Fibroblast of skin of scalp (primary cell): ENCODE measurements at places on chromosomes 5 and 9.

DNA sequence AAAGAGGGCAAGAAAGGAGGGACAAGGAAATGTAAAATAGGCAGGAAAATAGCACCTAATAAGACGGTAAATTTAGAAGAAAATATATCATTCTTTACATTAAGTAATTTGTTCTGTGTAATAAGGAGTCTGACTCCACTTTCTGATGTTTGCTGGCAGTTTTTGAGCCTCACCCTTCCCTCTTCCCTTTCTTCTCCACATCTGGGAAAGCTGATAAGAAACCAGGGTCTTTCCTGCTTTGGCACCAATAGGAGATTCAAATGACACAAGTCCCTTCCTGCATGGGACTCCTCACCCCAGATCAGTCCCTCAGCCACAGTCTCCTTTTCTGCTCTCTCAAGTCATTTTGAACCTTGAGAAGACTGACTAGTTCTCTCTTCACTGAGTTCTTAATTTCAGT, 31.2 kb upstream of the LECT2 start:
- no peak for DNase-seq

GRCh38 chr5:28214292-28214691, 1175.9 kb upstream of the CDH9 start:
- no peak for DNase-seq

DNA sequence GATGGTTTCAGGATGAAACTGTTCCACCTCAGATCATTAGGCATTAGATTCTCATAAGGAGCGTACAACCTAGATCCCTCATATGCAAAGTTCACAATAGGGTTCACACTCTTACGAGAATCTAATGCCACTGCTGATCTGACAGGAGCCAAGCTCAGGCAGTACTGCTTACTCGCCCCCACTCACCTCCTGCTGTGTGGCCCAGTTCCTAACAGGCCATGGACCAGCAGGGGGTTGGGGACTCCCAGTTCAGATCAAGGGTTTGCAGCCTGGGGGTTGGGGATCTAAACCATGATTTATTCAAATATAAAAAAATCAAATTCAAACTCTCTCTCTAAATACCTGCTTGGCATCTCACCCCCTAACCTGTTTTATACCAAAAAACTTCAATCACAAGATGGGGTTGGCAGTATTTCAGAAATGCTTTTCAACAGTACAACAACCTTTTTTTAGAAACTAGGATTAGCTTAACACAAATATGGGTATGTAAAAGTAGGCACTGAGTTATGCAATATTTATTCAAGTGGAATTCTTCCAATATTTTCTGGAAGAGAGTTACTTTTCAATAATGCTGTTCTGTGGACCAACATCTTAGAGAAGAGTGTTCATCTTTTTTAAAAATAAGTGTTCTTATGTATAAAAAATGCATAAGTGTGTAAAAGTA, 30.1 kb upstream of the SLC12A2 start:
- peak; percentile 59 for DNase-seq

DNA sequence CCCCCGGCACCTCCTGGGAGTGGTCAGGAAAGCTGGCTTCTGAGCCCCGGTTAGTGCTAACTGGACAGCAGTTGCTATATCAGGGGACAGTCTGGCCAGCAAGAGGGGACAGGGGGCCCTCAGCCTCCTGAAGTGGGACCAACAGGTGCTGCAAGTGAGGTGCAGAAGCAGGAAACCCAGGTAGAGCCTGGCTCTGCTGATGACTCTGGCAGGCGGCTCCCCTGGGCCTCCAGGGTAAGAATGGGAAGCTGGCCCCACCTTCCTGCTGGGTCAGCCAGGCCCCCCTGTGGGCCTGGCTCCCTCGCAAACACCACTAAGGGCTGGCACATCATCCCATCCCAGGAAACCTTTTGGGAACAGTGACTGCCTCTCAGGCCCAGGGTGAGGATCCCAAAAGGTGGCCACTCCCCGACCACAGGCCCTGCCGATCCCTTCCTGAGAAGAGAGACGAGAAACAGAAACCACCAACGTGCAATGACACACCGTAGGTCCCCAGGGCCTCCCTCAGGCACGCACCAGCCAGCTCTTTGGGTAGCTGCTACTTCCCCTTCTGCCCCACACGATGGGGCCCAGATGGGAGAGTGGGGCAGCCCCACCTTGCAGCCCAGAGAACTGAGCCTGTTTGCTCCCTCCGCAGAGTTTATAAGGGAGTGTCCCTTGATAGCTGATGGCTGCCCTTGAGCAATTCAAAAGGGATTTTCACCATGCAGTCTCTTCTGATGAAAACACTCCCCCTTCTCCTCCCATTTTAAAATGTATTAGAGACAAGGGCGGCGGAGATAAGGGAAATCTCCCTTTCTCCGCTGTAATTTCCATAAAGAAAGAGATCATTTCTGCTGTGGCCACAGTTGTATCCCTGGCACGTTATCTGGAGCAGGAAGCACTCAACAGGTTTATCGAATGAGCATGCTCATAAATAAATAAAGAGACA, 76.8 kb downstream of the STK10 start:
- peak; percentile 79 for DNase-seq

DNA sequence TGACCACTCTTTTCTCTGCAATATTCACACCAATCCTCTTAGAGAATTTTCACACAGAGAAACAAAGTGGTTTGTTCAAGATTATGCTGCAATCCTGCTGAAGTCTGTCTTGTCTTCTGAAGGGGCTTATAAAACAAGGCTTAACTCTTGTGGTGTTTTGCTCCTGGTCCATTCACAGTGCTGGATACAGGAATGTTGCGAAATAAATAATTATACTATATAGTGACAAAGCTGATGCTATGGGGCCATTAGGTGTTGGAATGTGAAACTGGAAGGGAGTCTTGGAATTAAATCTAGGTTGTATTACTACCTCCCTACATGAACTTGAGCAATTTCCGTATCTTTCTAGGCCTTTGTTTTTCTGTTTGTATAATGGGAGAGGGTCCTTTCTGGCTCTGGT, 170.2 kb downstream of the TRIM32 start:
- DNase-seq: no peak

DNA sequence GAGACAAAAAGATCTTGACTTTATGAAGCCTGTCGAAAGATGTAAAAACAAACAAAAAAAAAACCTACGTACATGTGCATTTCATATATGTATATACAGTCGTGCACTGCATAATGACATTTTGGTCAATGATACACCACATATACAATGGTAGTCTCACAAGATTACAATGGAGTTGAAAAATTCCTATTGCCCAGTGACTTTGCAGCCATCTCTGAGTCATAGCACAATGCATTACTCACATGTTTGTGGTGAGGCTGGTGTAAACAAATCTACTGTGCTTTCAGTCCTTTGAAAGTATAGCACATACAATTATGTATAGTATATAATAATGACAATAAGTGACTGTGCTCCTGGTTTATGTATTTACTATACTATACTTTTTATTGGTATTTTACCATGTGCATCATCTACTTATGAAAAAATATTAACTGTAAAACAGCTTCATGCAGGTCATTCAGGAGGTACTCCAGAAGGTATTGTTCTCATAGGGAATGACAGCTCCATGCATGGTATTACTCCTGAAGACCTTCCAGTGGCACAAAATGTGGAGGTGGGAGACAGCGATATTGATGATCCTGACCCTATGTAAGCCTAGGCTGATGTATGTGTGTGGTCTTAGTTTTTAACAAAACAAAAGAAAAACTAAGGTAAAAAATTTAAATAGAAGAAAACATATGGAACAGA, 73.7 kb upstream of the FST start:
- peak; percentile 89 for DNase-seq

- DNase-seq: peak; percentile 55
Observed at GRCh38 chr9:35847792-35848572, 19.0 kb downstream of the TMEM8B start.

- no peak for DNase-seq
Observed at GRCh38 chr9:128902351-128903078, 18.3 kb upstream of the PHYHD1 start.

- peak; percentile 21 for DNase-seq
Observed at GRCh38 chr9:90815183-90815943, 13.7 kb downstream of the SYK start.

DNA sequence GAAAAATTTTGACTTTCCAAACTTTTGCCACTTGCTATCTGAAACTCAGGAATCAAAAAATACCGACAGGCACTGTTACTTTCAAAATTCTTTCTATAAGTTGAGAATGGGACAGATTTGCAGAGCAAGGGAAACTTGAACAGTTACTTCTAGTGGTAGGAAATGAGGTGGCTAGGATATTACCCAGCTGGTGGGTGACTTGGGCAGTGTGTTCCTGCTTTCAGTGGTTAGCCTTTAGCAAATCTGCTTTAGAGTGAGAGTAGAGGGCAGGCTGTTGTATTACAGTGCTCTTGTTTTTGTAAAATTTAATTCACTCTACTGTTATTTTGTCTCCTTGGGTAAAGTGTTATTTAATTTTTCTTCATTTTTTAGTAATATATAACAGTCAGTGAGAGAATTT, 40.2 kb upstream of the ROPN1L start:
- no peak for DNase-seq

DNA sequence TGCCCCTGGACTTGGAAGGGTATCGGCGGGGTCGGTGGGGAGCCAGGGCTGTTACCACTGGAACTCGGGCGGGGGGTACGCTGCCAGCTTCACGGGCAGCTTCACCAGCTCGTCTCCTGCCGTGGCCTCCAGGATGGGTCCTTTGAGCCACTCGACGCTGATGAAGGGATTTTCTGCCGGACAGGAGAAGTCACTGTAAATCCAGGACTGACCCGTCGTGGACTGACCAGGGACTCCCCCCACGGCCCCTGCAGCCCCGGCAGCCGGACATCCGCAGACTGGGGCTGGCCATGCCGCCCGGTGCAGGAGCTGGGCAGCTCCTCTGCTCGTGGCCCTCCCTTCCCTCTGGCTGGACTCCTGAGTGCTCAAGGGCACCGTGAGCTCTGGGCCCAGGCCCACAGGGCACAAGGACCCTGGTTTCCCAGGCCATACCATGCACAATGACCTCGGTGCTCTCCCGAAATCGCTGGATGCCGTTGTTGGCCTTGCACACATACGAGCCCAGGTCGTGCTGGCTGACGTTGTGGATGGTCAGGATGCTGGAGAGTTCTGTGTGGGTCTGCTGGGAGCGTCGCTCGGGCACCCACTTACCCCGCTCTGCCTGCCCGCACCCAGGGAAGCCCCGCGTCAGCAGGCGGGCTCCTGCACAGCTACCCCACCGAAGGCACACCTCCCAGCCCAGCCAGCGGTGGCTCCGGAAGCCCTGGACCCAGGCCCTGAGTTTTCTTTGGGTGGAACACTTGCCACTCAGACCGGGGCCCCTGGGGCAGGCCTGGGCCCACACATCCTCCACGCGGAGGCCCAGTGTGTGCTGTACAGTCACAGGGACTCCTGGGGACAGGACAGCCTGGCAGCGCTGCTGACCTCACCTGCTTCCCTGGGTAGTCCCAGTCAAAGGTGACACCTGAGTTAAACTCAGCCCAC, 20.3 kb downstream of the FLT4 start:
- no peak for DNase-seq

- DNase-seq: no peak
Observed at GRCh38 chr9:124330011-124330697, 72.4 kb downstream of the NEK6 start.

DNA sequence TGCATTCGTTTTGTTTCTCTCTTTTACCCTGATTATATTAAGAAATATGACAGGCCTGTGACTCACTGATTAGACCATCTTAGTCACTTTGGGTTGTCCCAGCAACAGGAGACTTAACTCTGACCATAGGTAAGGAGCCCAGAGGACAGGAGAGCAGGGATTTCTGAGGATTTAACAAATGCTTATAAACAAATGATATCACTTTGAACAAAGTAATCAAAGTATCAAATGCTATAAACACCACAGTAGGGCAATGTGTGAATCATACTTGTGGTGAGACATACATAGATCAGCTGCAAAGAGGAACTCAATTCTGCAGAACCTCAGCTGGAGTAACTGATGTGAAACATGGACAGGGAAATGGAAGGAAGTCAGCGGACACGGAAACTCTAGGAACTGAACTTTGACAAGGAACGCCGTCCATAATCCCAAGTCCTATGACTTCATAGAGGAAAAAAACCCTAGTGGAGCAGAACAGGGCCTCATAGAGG, 190.6 kb upstream of the MSX2 start:
- DNase-seq: peak; percentile 68

DNA sequence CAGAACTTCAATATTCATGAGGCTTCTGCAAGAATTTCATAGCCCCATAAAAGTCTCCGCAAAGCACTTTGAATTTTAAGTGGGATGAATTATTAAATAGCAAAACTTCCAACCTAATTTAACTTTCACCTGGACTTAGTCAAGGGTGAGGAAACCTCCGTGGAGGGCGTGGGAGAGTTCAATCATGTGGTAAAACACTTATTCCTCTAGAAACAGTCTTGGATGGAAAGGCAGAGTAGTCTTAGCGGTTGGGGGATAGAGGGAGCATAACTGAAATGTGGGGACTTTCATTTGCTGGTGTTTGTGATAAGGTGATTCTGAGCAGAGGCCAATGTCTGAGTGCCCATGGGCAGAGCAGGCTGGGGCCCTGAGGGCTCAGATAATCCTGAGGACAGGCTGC, 241.9 kb downstream of the IRX1 start:
- DNase-seq: no peak

DNA sequence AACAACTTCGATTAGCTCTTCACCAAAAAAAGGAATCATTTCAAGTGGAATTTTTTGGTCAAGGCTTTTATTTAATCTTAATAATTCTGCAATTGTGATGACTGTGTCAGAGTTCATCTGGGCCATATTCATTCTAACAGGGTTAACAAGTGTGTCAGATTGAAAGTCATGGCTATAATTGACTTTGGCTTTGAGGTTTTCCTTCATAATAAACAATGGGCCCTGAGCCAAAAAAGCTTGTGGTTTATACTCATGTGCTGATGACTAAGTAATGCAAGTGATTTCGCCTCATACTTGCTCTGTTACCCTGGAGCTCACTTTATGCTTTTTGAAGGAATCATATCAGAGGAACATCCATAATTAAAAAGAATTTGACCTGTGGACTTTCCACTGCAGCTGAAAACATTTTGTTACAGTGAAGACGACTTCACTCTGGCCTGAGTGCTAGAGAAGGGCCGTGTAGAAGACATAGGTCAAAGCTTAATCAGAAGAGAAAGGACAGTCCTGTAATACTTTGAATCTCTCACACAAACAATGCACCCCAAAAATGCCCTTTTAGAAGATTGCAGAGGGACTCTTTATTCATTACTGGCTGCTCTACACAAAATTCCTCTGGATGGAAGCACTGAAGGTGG, 101.7 kb downstream of the GDNF start:
- peak; percentile 95 for DNase-seq

- DNase-seq: peak; percentile 55
Observed at GRCh38 chr5:94849821-94850736, 231.6 kb downstream of the SLF1 start.

DNA sequence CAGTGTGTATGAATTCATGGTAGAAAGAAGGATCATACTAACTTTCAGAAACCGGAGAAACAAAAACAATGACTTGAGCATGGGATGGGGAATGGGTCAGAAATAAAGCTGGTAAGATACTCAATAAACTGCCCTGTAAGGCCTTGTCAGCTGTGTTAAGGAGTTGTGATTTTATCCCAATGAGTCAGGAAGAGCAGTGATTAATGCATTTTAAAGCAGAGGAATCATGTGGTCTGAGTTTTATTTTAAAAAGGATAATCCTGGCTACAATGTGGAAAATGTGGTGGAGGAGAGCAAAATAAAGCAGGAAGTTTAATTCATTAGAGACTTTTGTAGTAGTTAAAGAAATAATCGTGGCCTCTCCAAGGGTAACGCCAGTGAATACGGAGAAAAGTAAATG, 28.7 kb downstream of the DHX29 start:
- peak; percentile 58 for DNase-seq

- DNase-seq: no peak
Observed at GRCh38 chr9:133779516-133780403, 41.6 kb upstream of the SARDH start.

GRCh38 chr9:116002624-116003023, 151.0 kb upstream of the PAPPA start:
- peak; percentile 27 for DNase-seq

- DNase-seq: no peak
Observed at GRCh38 chr5:87390075-87390474, 22.7 kb downstream of the CCNH start.
